Stimulated activated naive CD4-positive, alpha-beta T cell treated with Interleukin-2 at 50 U/mL for 16 hours (primary cell): ENCODE measurements at places on chromosomes 3 and 15.

DNA sequence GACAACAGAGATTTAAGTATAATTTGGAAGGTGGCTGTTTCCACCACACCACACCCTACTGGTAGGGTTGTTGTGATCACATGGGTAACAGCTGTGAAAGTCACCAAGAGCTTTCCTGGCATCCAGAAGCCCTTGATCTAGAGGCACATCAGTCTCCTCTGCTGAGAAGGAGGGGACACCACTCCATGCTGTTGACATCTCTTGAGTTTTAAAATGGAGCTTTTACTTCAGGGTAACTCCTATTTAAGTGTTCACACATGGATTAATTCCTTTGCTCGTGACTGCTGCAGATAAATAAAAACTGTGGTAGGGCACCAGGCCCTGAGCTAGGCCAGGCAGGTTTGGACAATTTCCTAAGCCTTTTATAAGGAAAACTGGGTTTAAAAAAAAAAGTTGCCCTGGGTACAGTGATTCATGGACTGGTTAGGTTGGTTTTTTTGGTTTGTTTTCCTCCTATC is 7.5 kb downstream of the EXOSC7 start:
- DNase-seq = no peak

- DNase-seq = no peak
These were observed 188.5 kb downstream of the GHSR start for GRCh38 chr3:172259726-172260248.

DNA sequence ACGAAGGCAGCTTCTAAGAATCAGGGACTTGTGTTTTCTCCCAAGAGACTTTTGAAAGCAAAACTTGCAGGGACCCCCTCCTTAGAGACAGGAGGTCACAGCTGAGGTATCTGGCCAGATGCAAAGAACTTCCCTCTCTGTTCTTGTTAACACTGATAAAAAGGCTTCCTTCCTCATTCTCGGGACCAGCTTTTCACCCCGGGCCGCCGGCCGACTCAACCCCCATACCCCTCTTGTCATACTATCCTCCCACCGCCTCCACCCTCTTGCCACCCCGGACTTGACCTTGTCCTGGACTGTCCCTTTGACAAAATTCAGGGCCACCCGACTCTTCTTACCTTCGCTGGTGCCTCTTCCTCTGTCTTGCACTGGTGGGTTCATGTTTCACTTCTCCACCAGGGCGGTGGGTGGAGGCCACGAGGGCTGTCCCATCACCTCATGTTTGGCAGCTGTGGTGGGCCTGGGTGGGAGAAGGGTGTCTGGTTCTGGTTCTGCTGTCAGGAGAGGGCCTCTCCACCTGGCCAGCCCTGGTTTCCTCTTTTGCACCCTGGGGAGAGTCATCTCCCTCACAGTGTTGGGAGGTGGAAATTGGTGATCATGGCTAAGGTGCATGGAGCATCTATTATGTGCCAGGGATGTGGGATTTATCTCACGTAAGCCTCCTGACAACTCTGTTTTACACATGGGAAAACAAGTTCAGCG is 32.5 kb downstream of the BHLHE40 start:
- no peak for DNase-seq

- no peak for DNase-seq
These were observed 13.3 kb downstream of the STAC start for GRCh38 chr3:36393563-36393962.

DNA sequence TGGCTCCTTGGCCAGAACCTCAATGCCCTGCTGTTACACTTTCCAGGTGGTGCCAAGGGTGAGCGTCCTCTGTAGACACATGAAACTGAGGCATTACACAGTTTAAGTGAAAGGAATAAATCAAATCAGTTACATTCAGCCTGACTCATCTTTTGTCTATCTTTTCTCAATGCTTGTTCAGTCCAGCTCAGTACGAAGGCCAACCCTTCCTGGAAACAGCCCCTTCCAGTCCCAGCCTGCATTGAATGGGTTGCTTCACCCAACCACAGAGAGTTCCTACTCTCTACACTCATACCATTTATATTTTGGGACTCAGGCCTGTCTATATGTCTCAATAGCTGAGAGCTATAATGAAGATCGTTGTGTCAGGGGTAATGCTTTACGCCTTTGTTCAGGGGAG is 363.6 kb downstream of the RORA start:
- no peak for DNase-seq

DNA sequence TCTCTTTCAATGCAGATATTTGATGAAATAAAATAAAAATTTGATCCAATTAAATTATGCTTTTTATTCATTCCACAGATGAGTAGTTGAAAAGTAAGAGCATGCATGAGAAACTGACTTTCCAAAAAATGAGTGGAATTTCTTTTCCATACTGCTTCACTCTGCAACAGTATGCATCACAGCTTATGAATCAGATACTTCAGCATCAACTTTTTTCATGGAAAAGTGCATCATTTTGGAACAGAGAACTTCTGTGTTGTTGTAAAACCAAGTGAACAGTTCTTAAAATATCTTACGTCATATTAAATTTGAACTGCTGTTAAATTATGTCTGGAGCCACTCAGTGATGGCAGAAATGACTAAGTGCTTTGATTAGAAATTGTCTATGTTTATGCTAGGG is 16.7 kb upstream of the SLC7A14 start:
- no peak for DNase-seq

- DNase-seq = no peak
These were observed 40.8 kb upstream of the MED12L start for GRCh38 chr3:151044706-151045105.

DNA sequence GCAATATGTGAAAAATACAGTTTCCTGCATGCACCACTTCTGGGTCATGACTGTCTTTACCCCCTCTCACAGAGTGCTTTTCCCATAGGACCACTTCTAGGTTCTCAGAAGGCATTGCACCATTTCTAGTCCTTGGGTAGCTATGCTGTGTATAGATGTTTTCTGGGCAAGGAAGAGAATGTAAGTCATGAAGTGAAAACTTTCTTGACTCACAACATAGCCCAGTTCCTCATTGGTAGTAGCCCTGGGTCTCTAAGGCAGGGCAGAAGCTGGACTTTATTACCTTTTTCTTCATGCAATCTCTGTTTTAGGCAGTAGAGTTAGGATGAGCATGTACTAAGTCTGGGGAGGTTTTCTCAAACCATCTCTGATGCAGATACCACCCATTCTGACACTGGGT is 203.1 kb downstream of the EPHB1 start:
- no peak for DNase-seq

GRCh38 chr3:98962951-98963350 is 61.5 kb upstream of the DCBLD2 start:
- no peak for DNase-seq

DNA sequence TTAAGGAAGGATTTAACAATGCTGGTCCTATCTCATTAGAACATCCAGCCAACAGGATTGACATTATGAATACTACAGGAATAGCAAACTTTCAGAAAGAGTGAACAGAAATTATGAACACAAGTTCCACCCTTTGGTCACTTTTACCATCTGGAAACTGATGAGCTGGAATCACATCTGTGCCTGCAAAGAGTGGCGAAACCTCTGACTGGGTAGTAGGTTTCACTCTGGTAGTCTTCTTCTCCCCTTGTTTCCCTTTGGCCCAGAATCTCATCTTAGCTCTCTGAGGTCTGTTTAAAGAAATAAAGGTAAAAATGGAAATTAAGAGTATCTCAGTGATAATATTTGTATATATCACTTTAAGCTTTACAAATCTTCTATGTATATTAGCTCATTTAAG is 73.1 kb downstream of the NR2E3 start:
- no peak for DNase-seq

GRCh38 chr15:77821188-77821958 is 188.7 kb upstream of the LINGO1 start:
- no peak for DNase-seq

GRCh38 chr3:76646921-76647562 is 392.9 kb upstream of the ROBO2 start:
- no peak for DNase-seq

DNA sequence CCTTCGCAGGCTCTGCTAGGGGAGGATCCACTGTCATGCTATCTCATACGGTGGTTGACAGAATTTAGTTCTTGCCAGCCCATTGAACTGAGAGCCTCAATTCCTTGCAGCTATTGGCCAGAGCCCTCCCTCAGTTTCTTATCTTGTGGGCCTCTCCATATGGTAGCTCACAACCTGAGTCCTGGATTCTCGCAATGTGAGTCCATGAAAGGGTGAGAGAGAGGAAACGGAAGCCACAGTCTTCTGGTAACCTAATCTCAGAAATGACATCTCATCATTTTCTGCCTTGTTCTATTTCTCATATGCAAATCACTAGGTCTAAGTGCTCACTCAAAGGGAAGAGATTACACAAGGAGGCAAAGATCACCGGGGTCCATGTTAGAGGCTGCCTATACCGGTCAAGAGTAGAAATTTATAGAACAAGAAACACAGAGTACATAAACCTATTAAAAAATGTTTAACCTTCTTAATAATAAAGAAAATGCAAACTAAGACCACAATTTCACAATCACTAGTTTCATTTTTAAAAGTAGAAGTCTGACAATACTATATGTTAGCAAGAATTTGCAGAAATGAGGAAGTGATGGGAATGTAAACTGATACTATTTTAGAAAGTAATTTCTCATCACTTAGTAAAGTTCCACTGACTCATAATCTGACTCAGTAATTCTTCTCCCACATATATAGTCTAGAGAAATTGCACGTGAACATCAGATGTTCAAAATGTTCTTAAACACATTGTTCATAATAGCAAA is 378.4 kb upstream of the AGTR1 start:
- no peak for DNase-seq

GRCh38 chr15:87731630-87732029 is 524.9 kb downstream of the NTRK3 start:
- DNase-seq = no peak

DNA sequence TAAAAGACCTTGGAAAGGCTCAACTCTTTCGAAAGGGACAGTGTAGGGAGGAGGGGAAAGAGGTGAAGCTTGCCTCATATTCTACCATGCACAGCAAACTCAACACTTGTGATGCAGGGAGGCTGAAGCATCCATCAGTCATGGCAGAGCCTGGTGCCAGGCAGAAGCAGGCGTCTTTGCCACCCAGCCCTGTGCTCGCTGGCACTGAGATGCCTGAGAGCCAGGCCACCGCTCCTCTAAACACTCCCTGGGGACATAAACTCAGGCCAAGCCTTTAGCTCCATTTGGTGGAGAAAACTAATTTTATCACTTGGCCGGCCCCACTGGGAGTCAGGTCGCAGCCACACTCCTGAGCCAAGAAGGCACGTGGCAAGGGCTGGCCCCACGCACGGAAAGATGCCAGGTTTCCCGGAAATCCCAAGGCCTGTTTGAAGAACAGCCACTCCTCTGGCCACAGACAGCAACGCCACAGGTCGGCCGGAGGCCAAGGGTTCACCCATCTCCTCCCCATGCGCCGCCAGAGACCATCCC is 30.7 kb downstream of the XXYLT1 start:
- DNase-seq = no peak

DNA sequence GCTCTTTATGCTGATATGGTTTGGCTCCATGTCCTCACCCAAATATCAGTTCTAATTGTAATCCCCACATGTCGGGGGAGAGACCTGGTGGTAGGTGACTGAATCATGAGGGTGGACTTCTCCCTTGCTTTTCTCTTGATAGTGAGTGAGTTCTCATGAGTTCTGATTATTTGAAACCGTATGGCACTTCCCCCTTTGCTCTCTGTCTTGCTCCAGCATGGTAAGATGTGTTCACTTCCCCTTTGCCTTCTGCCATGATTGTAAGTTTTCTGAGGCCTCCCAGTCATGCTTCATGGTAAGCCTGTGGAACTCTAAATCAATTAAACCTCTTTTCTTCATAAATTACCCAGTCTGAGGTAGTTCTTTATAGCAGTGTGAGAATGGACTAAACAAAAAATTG is 107.6 kb downstream of the IMPG2 start:
- no peak for DNase-seq

- DNase-seq = no peak
These were observed 22.1 kb upstream of the CDIN1 start for GRCh38 chr15:36557364-36557763.

GRCh38 chr3:60920519-60920918 is 330.7 kb downstream of the FHIT start:
- DNase-seq = no peak

GRCh38 chr3:66380200-66380932 is 120.5 kb downstream of the LRIG1 start:
- DNase-seq = no peak

GRCh38 chr15:72116731-72117485 is 1.0 kb downstream of the MYO9A start:
- peak; percentile 5 for DNase-seq

- DNase-seq = peak; percentile 9
These were observed 48.4 kb downstream of the ARHGEF3 start for GRCh38 chr3:56753206-56753820.

GRCh38 chr3:151537726-151538125 is 76.9 kb upstream of the IGSF10 start:
- DNase-seq = no peak

DNA sequence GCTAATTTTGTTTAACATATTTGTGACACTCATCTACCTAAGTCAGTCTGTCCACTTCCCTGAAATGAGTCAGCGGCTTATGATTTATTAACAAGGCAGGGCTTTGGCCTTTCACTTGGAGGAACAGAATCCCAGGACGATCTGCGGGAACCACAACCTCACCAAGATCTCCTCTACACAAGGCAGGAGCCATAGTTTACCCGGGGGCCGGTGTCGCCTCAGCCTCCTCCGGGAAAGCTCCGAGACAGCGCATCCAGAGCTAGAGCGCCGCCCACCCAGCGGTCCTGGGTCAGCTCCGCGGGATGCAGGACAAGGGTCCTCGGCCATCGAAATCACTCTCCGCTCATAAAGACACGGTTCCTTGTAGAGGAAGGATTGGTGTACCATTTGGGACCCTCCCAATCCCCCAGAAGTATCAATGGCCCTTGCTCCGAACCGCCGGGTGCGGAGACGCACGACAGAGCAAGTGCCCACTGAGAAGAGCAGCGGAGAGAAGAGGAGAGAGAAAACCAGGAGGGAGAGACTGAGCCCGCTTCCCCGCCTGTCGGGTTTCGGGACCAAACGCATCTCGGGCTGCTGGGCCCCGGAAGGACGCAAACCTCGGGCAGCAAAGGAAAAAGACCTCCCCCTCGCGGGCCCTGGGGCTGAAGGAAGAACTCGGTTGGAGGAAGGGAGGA is 13.1 kb upstream of the ALCAM start:
- DNase-seq = no peak

GRCh38 chr3:14265246-14265962 is 86.8 kb downstream of the LSM3 start:
- no peak for DNase-seq
